ENCODE measurements at places on chromosomes 7 and 10. TPM values are rescaled to one million over a fixed set of nuclear protein-coding genes. Genes with fewer than 3 reads are reported as not detected.
A peak's percentile ranks its signal among the peaks of the same experiment; 100 is the strongest.

DNA sequence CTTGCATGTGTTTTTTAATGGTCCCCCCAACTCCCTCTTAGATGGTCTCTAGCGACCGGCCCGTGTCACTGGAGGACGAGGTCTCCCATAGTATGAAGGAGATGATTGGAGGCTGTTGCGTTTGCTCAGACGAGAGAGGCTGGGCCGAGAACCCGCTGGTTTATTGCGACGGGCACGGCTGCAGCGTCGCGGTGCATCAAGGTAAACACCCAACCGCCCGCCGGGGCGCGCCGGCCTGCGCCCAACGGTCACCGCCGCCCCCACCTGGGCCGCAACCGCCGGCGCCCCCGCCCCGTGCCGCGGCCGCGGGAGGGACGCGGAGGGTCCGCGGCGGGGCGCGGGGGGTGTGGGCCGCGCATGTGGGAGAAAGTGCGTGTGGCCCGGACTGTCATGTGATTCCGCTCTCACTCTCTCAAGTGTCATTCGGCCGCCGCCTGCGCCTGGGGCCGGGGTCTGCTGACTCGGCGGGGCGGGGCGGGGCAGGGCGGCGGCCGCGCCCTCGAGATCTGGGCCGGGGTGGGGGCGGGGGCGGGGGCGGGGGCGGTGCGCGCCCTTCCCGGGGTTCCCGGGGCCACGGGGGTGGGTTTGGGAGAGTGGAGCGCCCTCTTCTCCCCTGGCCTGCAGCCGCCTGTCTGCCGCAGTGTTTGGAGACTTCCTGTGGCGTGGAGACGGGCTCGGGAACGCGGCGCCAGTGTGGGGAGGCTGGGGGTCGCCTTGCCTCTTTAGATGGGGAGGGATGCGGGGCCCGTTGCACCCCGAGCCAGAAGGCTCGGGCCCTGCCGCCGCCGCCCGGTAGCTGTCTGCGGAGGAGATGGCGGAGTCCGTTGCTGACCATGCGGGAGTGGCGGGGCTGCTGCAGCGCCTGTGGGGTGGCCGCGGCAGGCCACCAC lies 817 bp downstream of the MLLT10 start:
- DNase-seq = peak; percentile 29

DNA sequence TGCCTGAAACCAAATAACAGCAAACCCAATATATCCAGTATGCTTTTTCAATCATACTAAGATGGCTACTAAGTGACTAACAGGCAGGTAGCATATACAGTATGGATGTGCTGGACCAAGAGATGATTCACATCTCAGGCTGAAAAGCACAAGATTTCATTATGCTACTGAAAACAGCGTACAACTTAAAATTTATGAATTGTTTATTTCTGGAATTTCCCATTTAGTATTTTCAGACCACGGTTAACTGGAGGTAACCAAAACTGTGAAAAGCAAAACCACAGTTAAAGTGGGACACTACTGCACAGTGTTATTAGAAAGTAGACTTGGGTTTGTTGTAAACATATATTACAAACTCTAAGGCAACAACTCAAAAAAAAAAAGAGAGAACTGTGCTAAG lies 91.5 kb downstream of the KMT2C start:
- no peak for DNase-seq

DNA sequence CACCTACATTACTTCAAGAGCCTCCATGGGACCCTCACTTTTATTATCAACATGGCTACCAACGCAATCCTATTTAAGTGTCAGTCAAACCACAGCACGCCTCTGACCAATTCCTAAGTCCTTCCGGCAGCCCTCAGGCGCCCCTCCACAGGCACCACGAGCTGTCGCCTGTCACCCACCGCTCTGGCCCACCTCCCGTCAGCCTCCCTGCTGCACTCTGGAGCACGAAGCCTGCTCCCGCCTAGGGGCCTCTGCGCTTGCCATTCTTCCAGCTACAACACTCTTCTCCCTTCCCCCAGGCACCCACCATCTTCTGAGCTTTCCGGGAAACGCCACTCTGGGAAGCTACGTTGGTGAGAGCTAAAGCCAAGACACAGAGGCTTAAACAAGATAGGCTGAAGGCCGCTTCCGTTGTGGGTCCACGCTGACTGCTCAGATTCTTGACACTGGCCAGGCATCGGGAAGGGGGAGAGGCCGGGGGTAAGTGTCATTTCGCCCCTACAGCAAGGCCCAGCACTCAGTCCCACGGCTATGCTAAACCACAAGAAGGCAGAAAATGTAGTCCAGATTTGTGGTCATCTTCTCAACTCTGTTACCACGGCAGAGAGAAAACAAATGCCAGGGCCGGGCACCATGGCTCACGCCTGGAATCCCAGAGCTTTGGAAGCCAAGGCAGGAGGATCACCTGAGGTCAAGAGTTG lies 56.7 kb downstream of the GNA12 start:
- no peak for DNase-seq

DNA sequence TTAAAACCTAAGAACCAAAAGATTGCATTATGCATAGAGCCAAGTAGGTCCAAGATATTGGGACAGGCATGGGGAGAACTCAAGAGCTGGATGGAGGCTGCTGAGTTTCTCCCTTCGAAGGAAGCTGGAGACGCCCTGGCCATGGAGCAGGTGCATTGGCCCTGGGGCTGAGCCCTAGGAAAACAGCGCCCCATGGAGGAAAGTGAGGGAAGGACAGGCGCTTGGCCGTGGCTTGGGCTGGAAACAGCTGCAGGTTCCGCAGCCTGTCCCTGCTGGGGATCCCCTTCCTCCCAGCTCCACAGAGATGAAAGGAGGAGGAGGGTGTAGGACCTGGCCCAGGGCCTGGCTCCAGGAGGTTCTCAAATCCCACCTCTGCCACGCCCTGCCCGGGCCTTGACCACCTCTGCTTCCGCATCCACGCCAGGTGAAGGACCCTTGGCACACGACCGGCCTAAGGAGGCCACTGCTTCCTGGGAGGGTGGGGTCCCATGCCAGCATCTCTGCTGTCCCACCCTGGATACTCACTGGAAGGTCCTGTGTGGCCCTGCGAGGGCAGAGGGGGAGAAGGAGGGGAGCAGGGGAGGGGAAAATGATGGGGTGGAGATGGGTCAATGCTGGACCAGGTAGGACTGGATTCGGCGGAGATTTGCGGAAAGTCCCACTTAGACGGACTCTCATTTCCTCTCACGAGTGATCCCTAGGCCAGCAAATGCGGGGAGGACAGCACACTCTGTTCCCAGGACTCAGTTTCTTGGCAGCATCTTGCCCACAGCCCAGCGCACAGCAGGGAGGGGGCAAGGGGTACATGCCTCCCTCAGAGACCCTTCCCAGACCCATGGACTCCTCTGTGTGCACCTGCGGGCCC lies 258.6 kb upstream of the TCERG1L start:
- no peak for DNase-seq

DNA sequence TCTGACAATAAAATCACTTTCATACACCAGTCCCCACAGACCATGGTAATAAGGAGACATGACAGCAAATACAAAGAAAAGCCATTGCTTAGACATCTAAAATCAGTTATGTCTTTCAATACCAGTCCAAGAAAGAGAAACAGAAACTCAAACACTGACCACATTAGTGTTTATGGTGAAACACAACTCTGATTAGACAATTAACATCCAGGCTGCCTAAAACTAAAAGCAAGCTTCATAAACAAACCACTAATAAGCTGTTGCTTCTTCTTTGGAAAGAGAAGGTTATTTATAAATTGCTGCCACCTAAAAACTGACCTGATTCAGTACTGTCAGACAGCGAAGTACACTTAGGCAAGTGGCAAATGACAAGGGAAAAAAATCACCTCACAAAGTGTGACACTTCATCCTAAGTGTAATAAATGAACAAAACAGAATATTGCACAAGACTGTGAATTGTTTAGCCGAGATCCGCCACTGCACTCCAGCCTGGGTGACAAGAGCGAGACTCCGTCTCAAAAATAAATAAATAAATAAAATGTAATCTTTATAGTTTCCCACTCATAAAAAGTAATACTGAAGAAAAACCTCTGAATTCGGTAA lies 277.4 kb downstream of the PARD3 start:
- no peak for DNase-seq

- peak; percentile 92 for DNase-seq
Measured at GRCh38 chr10:60820093-60820754, 41.9 kb downstream of the CDK1 start.

PDE6C gene
- not detected for total RNA-seq

- DNase-seq = no peak
Measured at GRCh38 chr10:45452743-45453452, 78.9 kb downstream of the ALOX5 start.

DNA sequence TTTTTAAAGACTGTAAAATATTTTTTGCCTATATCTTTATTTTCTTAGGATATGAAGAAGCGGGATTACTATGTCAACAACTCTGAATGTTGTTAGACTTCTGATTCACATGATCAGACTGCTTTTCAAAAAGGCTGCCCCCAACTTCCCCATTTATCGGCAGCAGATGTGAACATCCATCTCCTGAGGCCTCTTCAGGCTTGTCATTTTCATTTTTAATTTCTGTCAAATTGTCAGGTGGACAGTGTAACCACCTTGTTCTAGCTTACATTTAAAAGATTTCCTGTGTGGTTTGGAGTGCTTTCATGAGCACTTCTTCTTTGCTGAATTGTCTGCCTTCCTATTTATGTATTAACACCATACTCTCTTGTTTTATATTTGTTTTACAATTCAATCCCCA lies 78.8 kb upstream of the GSDME start:
- DNase-seq = no peak

- no peak for DNase-seq
Measured at GRCh38 chr10:29321656-29322055, 32.8 kb downstream of the LYZL1 start.

- DNase-seq = no peak
Measured at GRCh38 chr7:127361736-127362135, 30.8 kb downstream of the ZNF800 start.

DNA sequence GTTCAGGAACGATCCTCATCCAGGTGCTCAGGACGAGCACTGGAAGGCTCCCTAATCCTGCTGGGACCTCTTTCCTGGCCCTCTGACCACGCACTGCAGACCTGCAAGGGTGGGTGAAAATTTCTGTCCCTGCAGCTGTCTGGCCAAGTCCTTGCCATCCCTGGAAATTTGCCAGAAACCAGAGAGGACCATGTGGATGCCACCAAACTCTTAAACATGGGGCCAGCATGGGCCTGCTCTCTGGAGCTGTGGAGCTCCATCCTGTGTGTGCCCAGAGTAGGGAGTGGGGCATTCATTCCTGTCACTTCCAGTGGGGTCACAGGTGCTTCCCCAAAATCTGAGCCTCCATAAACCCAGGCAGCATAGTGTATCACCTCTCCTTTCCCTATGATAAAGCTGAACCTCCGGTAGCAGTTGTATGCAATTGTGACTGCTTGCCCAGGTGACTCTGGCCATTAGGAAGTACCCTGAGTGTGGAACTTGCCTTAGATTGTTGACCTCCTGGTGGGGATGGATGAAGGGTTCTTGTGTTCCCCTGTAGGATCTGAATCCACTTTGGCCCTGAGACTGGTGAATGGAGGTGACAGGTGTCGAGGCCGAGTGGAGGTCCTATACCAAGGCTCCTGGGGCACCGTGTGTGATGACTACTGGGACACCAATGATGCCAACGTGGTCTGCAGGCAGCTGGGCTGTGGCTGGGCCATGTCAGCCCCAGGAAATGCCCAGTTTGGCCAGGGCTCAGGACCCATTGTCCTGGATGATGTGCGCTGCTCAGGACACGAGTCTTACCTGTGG lies 57.1 kb downstream of the DMBT1 start:
- no peak for DNase-seq

PKD2L1 gene
- total RNA-seq = not detected

GSTO2 gene
- not detected for total RNA-seq

GRCh38 chr10:126476246-126476645 lies 88.0 kb upstream of the ADAM12 start:
- DNase-seq = no peak

DNA sequence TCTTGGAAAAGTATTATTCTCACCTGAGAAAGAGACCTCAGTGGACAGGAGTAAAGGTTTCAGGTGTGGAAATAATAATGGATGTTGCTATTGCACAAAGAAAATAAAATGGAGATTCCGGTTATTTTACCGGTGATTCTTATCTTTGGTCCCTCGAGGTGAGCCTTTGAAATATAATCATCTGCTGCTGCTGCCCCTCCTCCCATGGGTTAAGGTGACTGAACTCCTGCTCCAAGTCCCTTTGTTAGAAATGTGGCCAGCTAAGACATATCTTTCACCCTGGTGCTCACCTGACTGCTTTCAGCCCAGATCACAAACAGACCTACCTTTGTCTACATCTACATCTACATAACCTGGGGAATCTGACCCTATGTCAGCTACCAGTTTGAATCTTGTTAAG lies 5.7 kb downstream of the CUBN start:
- DNase-seq = no peak

DNA sequence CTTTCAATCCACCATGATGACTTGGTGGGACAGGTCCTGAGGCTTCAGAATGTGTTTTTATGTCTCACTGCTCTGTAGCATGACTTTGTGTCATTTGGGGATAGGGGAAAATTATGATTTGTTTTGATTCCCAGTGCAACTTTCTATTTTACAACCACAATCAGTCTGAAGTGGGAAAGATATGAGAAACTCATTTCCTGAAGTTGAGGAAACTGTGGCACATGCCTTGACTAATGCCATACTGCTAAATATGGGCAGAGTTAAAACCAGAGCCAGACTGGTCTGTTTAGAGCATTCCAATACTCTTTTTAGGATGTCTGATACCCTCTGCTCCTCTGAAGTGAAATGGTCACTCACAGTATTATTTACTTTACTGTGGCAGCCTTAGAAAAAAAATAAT lies 307.7 kb downstream of the ADRA2A start:
- no peak for DNase-seq

DNA sequence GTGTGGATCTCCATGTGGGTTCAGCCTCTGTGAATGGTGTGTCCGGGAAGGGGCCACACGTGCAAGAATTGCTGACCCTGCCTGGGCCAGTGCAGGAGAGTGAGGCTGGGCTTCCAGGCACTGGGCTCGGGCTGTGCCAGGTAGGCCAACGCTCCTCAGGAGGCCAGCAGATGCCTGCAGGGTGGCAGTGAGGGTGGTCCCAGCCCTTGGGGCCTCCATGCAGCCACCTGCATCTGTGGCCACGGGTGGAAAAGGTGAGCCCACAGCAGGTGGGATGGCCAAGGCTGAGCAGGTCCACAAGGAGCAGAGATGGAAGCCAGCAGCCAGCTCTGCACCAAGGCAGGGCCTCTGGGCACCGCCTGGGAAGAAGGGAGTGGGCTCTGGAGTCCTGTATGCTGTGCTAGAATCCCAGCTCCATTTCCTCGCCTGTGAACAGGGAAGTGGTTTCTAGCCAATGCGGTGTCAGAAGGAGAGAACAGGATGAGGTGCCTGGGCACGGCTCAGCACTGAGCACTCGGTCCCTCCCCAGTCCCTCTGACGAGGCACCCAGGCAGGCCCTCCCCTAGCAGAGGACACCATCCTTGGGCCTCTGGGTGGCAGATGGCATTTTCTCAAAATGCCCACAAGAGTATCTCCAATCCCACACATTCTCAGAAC lies 31.1 kb upstream of the RET start:
- no peak for DNase-seq

- DNase-seq = no peak
Measured at GRCh38 chr10:12649012-12649584, 299.8 kb downstream of the CAMK1D start.

DNA sequence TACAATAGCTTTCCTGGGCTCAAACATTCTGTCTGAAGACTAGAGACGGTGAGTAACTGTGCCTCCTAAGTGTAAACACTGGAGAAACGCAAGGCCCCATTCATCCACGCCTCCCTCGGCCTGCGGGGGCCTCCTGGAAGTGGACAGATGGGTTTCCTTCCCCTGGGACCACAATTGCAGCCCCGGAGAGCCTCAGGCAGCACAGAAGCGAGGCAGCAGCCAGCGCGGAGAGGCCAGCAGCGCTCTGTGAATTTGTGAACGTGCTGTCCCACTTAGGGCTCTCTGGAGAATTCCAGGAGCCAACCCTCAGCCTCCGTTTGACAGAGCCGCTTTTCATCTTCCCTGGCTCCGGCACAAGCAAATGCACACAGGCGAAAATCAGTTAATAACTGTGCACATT lies 23.2 kb upstream of the CALN1 start:
- no peak for DNase-seq

All from H4 (cell line).